ENCODE measurements at places on chromosomes 11 and 22.
A peak's percentile ranks its signal among the peaks of the same experiment; 100 is the strongest.

DNA sequence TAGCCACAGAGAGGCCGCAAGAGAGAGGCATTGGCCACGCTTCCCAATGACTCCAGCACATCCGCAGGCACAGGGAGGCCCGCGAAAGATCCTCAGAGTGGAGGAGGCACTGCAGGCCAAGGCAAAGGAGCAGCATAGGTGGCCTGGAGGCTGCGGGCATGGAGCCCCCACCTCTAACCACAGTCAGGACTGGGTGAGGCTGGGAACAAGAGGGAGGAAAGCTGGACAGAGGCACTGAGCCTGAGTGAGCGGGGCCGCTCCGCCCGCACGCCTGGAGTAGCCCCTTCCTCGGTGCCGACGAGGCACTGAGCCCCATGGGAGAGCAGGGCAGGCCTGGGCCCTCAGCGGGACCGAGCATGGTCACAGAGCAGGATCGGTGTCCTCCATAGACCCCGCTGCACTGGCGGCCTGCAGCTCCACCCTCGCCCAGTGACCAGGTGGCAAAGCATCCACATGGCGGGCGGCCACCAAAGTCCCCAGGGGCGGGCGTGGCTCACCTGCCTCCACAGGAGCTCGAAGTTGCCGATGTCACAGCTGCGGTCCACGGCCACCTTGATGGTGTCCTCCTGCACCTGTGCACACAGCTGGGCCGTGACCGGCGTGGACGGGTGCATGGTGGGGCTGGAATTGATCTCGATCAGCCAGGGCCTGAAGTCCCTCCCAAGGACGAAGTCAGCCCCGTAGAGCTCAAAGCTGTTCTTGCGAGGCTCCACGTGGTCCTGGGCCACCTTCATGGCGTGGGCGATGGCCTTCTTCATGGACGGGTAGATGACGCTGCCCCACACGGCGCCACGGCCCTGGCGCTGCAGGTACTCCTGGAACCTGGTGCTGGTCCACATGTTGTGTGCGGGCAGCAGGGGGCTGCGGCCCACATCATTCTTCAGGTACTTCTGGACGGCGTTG is 18.9 kb upstream of the IL17REL start:
- no peak for DNase-seq

GRCh38 chr11:10440401-10440800 is 14.7 kb upstream of the AMPD3 start:
- no peak for DNase-seq

- no peak for DNase-seq
These were observed 10.5 kb upstream of the CHRM1 start for GRCh38 chr11:62931499-62932278.

DNA sequence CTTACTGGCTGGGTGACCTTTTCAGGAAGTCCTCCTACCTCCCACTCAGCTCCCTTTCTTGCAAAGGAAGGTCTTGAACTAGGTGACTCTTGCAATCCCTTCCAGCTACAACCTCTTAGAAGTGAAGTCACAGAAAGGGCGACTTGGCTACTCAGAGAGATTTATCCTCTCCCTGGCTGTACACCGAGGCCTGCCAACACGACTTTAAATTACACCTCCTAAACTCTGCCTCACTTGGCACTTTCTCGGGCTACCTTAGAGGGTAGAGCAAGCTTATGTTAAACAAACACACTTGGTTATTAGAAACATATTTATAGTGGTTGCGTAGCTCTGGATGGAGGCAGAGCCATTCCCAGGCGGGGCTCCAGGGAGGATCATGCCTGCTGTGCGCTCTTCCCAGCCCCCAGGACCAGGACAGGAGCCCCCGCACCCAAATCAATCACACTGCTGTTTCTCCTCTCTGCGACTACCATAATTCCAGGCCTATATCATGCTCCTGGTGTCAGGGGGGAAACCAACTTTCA is 358.4 kb downstream of the BUD13 start:
- DNase-seq = no peak

- no peak for DNase-seq
These were observed 7.0 kb downstream of the MAP3K11 start for GRCh38 chr11:65606876-65607613.

- DNase-seq = no peak
These were observed 190.4 kb downstream of the BRD1 start for GRCh38 chr22:49637255-49637760.

- no peak for DNase-seq
These were observed 36.3 kb downstream of the AP2A2 start for GRCh38 chr11:961921-962320.

GRCh38 chr11:72598906-72599305 is 75.3 kb downstream of the PDE2A start:
- DNase-seq = no peak

- DNase-seq = no peak
These were observed 6.7 kb upstream of the SF1 start for GRCh38 chr11:64784813-64785581.

GRCh38 chr22:30249049-30250038 is 2.8 kb upstream of the LIF start:
- no peak for DNase-seq

DNA sequence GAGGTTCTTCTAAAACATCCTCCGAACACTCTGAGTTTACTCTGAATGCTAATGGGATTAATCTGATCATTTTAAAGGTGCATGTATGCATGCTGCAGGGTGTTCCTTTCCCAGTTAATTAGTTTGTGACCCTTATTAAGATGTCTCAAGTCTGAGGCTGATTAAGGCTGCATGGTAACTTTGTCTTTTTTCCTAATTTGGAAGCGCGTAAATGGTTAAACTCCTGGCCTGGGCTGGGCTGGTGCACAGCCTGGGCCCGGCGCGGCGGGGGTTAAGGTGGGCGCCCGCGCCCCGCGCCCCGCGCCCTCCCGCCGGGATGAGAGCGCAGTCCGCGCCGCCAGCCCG is 539.7 kb downstream of the NTM start:
- no peak for DNase-seq

- no peak for DNase-seq
These were observed 256.9 kb downstream of the CADM1 start for GRCh38 chr11:115247361-115247760.

DNA sequence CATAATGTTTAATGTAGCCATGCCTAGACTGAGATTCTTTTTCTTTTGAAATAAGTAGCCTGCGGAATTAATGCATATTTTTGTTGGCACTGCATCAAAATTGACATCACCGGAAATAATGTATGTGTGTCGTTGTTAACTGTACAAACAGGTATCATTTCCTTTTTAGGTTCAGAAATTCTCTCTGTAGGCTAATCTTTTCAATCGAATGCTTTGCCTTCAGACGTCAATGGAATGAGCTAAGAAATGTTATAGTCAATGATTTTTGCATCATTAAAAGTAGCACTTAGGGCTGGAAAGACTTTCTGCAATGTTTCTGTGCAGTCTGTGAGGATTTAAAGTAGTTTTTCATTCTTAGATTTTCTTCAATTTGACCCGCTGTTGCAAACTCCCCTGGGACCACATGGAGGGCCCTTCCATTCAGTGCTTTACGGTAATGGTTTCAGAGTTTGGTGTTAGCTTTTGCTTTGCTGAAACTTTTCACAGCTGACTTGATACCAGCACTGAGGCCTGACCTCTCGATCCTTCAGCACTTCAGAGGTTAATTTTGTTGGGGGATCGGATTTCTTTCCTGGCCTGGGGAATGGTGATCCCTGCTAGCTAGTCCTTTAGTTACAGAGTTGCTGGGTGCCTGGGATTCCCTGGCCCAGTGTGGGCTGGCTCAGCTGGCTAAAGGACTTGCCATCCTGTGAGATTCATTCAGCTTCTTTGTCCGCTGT is 137.8 kb downstream of the DBX1 start:
- no peak for DNase-seq

DNA sequence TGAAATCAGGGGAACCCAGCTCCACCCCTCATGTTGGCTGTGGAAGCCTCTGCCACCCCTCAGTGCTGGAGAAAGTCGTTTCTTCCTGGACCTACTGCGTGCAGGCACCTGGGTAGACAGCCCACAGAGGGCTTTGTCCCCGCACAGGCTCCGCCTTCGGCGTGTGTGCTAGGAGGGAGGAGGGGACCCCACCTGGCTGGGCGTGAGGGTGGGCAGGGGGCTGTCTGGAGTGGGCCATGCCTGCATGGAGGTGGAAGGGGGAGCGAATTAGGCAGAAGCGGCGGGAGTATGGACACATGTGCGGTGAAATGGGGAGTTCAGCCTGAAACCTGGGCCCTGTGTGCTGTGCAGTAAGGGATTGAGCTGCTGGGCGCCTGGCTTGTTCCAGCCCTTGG is 49.3 kb downstream of the FBLN1 start:
- no peak for DNase-seq

DNA sequence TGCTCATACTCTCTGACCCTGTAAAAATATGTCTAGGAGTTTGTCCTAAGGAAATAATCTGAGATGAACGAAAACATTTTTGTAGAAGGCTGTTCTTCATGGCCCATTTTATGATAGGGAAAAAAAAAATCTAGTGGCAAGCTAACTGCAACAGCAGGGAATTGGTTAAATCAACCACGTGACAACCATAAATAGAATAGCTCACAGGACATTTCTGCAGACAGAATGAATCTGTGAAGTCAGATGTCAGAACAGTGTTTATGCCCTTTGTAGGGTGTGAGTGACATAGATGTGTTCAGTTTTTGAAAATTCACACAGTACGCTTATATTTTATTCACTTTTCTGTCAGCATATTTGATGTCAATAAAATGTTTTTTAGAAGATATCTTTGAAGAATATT is 16.1 kb downstream of the ARHGAP1 start:
- no peak for DNase-seq

DNA sequence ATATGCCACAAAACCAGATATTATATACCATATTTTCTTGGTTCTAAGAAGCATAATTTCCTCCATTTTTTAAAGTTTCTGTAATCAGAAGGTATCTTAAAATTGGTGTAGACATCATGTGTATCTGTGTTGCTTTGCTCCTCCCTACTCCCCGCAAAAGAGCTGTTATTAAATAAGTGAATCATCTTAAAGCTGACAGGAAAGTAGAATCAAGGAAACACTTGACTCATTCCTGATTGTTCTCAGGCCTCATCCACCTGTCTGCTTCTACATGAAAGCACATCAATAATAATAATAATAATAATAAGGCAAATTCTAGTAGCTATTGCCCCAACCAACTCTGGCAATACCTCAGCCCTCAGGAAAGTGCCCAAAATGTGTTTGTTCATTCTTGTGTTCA is 26.2 kb upstream of the GUCY1A2 start:
- DNase-seq = no peak

- DNase-seq = no peak
These were observed 15.5 kb downstream of the SLC43A1 start for GRCh38 chr11:57499983-57500461.

DNA sequence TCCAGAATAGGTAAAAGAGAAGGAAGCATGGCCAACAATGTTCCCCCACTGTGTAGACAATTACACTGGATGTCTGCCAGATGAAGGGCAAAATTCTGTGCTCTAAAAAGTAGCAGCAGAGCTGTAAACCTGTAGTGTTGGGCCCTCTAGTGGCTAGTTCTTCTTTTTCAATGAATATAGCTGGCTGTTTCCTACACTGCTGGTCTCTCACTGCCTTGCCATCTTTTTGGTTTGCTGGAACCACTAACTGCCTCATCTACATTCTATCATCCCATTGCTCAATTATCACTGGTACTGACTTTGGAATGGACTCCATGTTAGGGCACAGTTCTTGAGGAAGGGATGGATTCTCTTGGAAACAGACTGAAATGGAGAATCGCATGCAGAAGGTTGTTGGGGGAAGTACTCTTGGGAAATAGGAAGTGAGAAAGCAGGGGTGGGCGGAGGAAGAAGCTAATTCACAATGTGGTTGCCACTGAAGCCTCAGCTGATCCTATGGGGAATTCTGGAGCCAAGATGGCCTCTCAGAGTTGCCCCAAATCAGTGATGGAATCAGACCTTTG is 17.9 kb downstream of the KCNE3 start:
- peak; percentile 23 for DNase-seq

DNA sequence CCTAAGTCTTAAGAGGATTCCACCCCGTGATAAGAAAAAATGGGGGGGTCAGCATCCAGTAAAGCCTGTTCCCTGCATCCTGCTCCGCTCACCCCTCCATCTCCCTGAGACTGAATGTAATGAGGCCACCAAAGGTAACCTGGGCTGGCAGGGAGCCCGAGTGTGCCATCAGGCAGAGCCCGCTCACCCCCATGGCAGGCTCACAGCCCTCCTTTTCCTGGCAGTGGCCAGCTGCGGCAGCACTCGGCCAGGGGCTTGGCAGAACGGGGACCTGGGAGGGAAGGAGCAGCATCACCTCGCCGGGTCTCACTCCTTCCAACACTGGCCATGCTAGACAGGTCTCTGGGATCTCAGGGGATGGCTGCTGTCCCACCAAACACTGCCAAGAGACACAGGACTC is 64.4 kb downstream of the PRDM11 start:
- no peak for DNase-seq

- DNase-seq = no peak
These were observed 212.6 kb upstream of the NAV2 start for GRCh38 chr11:19499999-19500398.

DNA sequence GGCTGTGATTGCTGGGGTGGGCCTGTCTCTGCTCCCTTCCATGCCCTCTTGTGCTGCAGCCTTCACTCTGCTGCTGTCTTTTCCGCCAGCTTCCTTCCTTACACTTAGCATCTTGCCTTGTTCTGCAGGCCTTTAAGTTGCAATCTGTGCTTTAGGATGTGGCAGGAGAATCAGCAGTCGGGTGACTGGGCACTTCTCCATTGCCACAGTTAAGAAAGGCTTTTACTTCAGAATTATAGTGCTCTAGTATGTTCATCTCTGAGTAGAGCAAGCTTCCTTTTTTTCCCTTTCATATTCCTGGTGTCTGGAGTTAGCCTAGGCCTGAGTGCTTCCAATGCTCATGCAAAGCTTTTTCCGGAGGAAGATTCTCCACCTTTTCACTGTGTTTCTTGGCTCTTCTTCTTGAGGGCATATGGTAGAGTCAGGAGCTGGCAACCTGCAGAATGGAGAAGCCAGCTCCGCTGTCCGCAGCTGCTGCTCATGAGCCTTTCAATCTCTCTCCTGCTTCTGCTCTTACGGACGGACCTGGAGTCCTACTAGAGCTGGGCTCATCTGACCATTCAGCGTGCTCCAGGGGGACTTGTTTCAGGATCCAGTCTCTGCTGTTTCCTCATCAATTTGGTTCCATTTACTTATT is 20.2 kb downstream of the PPP6R2 start:
- no peak for DNase-seq

DNA sequence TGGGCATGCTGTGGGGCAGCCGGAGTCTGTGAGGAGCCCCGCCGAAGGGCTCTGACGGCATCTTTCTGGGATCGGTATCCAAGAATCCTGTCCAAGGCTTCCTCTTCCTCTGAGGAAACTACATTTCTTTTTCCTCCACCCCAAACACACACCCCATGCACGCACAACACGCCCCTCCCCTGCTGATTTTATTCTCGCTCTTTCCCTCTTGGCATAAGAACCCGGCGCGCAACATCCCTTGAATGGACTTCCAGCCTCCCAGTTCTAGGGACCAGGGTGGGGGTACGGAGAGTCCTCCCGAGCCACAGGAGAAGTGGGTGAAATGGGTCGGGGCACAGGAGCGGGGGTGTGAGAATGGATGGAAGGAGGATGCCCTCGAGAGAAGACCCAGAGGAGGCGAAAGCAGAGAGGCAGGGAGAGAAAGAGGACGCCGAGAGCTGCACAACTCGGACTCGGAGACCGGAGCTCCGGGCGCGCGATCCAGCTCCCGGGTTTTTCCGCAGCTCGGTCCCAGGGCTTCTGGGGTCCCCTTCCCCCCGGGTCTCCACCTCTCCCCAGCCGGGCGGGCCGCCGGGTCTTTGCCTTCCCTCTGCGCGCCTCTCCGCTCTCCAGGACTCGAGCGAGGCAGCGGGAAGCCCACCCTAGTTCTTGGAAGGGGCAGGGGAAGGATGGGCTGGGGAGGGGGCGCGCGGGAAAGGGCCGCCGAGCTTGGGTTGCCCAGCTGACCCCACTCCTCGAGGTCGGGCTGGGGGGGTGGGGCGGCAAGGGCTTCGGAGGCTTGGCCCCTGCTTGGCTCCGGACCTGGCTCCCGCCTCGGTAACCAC is 1.5 kb upstream of the LARGE1 start:
- peak; percentile 31 for DNase-seq
